Hindlimb muscle (tissue), 1 donor: ENCODE measurements at places on chromosomes 2 and 18. TPM values are rescaled to one million over a fixed set of nuclear protein-coding genes. Genes with fewer than 3 reads are reported as not detected.

GRCh38 chr2:1550076-1550475 is 136.8 kb downstream of the TPO start:
- DNase-seq: no peak

The IRS1 gene
- 18.1 TPM for polyA plus RNA-seq

DNA sequence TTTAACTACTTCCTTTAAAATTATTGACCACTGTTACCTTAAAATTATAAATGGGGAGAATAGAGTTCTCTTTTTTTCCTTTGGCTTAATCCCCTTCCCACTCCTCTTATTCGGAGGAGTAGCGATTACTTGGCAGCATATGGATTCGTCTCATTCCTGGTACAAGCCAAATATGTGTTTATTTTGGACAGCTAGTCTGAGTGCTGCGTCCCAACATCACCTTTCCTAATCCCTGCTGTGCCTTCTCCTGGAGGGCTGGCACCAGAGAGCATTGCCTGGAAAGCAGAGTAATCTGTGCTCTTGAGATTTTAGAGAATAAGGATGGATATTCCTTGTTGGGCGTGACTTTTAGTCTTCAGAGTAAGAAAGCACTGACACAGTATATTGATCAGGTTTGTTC is 185.6 kb downstream of the AGAP1 start:
- DNase-seq: no peak

- no peak for DNase-seq
Observed at GRCh38 chr2:39362595-39362994, 74.5 kb downstream of the MAP4K3 start.

DNA sequence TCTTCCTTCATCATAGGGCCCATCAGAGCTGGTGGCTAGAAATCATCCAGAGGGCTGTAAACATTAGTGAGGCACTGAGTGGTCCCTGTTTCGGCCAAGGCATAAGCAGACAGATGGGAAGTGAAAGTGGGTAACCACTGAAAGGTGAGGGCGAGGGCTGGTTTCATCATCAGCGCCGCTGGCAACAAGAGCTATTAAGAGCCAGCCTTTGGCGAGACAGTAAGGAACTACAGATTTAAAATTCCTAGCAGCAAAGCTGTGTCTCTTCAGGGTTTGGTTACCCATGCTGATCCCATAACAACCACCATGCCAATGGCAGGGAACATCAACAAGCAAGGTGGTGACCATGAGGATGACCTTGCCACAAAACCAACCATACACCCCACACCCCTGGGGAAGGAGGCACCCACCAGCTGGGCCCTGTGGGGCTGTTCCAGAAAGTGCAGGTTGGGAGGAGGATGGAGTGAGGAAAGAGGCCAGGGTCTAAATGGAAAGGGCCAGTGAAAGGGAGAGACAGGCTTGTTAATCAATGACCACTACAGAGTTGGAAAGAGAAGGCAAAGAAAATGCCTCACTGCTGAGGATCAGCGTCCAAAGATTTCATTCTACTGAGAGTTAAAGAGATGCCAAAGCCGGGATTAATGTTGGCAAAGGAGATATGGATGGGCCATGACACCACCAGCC is 9.0 kb upstream of the SLC20A1 start:
- DNase-seq: no peak

DNA sequence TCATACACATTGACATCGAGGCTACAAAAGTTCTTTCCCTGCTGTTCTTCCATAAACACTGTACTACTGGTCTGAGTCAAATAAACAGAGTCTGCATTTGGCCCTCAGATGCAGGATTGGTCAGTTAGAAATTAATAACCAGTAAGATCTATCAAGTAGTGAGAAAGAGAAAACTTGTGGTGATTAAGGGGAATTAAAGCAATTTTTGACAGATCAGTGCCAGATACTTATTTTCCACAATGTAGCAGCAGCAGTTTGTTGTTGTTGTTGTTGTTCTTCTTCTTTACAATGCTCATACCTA is 85.0 kb downstream of the IKZF2 start:
- no peak for DNase-seq

- DNase-seq: no peak
Observed at GRCh38 chr2:233213011-233213410, 38.5 kb upstream of the ATG16L1 start.

DNA sequence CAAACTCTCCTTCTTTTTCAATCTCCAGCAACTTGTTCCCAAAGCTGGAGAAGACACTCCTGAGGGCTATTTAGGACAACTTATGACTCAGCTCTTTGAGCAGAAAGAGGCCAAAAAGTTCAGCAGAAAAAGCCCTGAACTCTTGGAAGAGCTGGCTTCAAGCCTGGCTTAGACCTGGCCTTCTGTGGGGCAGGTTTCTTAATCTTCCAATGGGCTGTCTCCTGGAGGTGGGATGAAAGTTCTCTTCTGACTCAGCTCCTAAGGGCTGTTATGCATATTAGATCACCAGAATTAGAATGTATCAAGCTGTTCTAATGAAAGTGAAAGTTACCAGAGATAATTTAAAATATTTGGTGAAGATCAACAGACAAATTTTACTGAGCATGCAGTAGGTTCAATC is 129.4 kb downstream of the RAD51AP2 start:
- DNase-seq: no peak

GRCh38 chr2:149009576-149010461 is 28.7 kb upstream of the LYPD6B start:
- DNase-seq: no peak

DNA sequence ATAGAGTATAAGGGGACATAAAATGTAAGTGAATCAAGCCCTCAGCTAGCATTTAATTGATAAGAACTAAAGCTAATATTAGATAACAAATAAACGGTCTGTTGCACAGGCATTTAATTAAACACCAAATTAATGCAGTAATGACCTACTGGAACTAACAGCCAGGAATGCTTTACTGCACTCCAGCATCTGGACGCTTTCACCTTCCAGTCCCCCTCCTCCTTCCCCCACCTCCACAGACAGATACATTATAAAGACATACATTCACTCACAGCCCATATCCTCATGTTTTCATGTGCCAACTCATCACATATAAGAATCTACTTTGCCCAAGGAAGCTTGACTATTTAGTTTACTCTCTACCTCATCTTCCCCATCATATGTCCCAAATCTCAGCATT is 337.4 kb upstream of the PIK3C3 start:
- DNase-seq: no peak

The DSC1 gene
- 0.56 TPM for polyA plus RNA-seq

DNA sequence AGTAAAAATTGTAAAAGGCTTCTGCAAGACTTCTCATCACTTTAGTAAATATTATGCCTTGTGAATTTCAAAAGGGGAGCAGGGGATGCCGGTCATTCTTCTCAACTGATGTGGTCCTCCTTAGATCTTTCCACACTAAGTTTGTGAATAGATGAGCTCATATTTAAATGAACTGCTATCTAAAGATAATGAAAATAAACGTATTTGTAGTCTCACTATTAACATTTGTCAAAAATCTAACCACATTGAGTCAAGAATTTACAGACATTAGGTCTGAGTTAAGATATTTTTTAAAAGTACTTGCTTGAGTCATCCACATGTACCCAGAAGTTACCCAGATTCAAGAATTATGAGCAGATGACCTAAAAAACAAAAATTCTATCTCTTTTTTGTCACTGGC is 6.5 kb downstream of the PRPF40A start:
- no peak for DNase-seq

GRCh38 chr18:7205346-7205745 is 25.5 kb upstream of the LRRC30 start:
- DNase-seq: no peak

DNA sequence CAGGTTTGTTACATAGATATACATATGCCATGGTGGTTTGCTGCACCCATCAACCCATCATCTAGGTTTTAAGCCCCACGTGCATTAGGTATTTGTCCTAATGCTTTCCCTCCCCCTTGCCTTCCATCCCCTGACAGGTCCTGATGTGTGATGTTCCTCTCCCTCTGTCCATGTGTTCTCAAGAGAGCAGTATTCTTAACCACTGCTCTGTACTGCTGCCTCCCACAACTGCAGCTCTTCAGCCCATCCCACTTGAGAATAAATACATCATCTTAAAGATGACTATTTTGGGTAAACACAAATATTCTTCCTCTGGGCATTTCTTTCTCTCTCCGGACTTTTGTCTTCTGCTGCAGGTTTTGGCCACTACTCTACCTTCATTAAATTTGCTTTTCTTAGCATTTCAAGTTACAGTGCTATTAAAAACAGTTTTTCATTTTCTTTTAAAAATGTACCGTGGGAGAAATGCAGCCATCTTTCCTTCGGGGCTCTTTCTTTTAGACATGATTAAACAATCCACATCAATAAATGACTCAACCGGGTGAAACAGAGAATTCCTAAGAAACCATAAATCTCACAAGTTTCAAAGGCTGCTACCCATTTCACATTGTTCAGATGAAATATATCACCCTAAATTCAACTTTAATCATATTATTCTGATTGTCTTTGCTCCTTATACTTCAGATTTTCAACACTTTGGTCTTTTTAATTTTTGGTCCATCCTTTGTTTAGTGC is 323.4 kb downstream of the GALNT13 start:
- no peak for DNase-seq

DNA sequence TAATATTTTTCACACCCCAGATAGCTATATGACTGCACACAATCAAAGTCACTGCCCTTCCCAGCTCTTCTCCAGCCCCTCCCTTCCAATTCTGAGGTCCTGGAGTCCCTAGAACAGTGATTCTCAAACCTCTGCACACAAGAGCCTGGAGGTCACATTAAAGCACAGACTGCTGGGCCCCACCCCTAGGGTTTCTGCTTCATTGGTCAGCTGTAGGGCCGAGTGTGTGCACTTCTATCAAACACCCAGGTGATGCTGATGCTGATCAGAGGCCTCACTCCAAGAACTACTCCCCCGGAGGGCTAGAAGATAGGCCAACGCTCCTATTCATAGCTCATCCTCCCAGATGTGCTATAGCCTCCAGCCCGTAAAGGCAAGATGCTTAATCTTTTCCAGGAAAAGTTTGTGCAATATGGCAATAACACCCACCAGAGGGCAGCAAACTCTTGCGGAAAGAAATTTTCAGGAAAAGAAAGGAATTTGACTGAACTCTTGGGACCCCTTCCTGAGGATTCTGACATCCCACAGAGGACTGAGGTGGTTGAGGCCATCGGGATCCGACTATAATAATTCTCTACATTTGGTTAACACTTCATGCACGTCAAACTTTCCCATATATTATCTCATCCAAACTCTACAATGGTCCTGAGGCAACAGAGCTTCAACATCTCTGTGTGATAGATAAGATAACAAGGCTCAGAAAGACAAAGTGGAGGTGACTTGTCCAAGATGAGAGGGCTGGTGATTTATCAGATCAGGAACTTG is 194.2 kb upstream of the PKDCC start:
- peak; percentile 61 for DNase-seq

The UBR3 gene
- polyA plus RNA-seq: 50.0 TPM

The CRYGC gene
- not detected for polyA plus RNA-seq

DNA sequence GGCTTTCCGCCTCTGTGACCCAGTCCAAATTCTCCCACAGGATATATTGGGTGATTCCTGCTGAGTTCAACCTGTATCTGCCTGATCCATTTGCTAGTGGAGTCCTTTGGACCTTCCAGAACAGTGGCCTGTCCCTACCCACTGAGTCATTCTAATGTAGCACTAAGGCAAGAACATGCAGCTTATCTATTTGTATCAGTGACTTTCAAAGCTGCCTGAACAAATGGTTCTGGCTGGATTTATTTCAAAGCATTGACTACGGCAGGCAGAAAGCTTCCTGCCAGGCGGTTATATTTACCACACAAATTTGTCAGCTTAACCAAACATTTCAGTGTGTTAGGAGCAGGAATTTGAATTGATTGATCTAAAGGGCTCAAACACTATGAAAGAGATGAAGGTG is 613.4 kb downstream of the DCC start:
- no peak for DNase-seq

- no peak for DNase-seq
Observed at GRCh38 chr2:100856732-100857131, 36.8 kb downstream of the NPAS2 start.

DNA sequence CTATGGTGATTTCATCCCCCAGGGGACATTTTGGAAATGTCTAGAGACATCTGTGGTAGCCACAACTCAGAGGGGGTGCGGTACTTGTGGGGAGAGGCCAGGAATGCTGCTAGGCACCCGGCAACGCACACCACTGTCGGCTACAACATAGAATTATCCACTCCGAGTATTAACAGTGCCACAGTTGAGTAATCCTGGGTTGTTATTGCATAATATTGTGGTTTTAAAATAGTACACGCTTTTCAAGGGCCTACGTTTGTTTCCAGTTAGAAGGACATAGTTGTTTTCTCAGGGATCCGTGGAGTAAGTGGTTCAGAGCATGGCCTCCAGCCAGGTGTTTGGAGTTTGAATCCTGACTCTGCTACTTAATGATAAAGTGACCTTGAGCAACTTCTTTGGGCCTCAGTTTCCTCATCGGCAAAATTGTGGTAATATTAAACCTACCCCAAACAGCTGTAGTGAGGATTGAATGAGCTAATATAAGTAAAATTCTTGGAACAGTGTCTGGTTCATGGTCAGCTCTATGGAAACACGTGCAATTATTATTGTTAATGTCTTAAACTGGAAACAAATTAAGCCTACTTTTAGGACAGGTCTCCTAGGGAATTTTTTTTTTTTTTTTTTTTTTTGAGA is 24.5 kb downstream of the CYP27A1 start:
- DNase-seq: peak; percentile 39

GRCh38 chr2:181104512-181105115 is 124.2 kb downstream of the UBE2E3 start:
- peak; percentile 52 for DNase-seq

DNA sequence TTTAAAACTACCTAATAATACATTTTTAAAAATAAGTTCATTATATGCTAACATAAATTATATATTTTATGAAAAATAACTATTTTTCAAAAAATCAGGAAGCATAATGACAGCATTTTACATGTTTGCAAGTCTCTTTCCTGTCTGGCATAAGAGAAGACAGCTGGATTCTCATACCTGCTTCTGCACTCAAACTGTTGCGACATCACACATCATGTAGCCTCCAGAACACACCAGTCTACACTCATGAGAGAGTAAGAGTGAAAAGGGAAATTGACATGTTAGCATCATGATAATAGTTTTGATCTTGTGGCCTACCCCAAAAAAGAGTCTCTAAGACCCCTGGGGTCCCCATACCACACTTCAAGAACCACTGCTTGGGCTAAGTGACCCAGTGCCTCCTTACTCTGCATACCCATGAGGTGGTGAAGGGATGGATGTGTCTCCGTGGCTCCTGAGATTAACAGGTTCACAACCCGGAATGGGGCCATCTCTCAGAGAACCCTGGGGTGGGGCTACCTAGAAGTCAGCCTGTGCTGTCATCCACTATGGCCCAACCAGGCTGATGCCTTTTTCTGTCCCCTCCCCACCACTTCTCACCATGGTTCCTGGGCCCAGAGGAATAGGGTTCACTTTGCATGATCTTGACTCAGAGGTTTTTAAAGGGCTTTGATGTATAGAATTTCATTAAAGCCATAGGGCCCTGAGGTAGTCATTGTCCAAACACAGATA is 102.6 kb upstream of the DAPL1 start:
- no peak for DNase-seq

DNA sequence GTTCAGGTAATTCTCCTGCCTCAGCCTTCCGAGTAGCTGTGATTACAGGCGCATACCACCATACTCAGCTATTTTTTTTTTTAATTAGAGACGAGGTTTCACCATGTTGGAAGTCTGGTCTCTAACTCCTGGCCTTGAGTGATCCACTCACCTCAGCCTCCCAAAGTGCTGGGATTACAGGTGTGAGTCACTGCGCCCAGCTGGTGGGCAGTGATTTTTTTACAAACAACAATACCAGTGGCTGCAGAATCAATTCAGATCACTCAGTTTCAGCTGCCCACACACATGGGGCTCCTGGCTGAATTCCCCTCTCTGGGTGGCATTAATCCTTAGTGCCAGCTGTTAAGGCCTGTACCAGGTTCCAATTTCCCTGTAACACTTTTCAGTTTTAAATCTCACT is 13.3 kb upstream of the CYRIA start:
- no peak for DNase-seq
